ENCODE measurements at places on chromosomes 4 and X. TPM values are rescaled to one million over a fixed set of nuclear protein-coding genes. Genes with fewer than 3 reads are reported as not detected.
A peak's percentile ranks its signal among the peaks of the same experiment; 100 is the strongest.

H2BW2 gene
- not detected for total RNA-seq

DNA sequence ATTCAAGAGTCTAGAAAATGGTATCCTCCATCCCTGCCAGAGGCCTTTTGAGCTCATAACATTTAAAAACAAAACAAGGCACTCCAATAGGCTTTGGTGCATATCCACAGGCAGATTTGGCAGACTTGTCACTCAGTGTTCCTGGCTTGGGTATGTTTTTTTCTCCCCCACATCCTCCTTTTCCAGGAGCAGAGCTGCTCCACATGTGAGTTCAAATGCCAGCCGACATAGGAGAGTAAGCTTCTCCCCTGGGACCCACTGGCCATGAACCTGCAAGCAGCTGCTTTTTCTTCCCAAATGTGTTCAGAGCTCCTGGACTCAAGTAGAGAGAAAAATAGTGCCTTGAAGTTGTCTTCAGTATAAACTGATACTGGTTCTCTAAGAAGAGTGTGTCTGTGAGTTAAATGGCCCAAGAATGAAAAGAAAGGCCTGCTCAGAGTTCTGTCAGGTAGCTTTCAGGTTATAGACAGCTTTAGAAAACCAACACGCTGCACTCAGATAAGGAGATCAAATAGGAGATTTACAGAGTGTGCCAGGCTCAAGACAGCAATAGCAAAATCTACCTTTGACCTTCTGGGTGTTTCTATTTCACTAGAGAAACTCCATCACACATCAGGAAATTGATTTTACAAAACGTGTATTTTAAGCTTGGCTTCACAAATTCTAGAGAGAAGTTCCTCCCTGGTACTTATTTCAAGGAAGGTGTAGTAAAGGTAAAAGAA lies 162.5 kb upstream of the GALNT7 start:
- DNase-seq, result no peak

- DNase-seq, result peak; percentile 20
Observed at GRCh38 chr4:173490817-173491528, 39.1 kb downstream of the HAND2 start.

GRCh38 chr4:187307131-187307530 lies 583.5 kb upstream of the FAT1 start:
- peak; percentile 89 for DNase-seq

- DNase-seq, result peak; percentile 38
Observed at GRCh38 chr4:123856689-123857545, 460.3 kb downstream of the SPRY1 start.
